ENCODE measurements at places on chromosomes 11 and 22.

DNA sequence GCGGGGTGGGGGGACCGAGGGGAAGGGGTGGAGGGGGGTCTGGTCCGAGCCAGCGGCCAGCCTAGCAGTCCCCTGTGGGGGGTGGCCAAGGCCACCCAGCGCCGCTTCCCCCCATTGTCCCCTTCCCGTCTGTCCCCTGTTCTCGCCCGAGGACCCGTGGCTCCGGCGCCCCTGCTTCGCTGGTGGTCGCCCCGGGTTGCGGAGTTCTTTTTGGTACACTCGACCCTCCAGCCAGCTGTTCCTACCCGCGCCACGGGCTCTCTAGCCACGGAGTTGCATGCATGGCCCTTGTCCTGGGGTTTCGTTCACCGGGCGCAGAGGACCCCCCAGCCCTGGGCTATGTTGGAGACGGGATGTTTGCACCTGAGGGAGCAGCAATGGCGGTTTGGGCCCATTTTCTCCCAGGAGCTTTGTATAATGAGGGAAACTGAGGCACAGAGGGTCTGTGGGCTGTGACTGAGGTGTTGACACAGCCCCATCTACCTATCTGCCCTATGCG is 489 bp downstream of the RNF214 start:
- DNase-seq: no peak

DNA sequence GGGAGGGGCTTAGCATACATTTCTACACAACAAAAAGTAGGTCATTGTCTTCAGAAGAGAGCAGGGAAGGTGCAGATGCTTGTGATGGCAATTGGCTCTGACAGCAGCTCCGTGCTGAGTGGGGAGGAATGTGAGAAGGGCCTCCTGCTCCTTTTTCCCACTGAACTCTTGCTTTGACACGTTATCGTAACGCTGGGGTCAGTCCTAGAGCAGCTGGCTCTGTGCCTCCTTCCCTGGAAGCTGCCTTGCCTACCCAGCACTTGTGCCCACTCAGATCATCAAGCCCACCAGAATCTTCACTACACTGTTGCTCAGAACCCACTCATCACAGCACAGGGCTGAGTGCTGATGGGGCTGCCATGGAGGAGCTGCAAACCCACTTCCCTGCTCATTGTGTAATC is 14.9 kb upstream of the NAV2 start:
- DNase-seq: no peak

- DNase-seq: no peak
Measured at GRCh38 chr22:24687322-24687721, 84.3 kb downstream of the GGT1 start.

- no peak for DNase-seq
Measured at GRCh38 chr11:16786131-16786530, 47.7 kb downstream of the C11orf58 start.

DNA sequence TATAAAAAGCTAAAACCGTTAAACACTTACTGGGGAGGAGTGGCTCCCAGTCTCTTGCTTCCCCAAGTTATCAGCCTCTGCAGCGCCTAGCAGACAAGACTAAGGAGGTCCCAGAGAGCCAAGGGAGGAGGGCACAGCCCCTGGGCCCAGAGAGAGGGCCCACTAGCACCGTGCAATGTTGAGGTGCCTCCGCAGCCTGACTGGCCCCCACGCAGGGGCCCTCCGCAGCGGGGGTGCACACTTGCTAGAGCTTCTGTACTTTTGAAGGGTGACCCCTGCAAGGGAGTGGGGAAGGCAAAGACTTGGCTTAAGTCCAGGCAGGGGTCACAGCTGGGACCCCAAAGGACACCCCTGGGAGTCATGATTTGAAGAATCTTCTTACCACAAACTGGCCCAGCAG is 98.0 kb downstream of the ADAMTS15 start:
- no peak for DNase-seq

- no peak for DNase-seq
Measured at GRCh38 chr11:111427471-111427912, 48.4 kb upstream of the POU2AF1 start.

DNA sequence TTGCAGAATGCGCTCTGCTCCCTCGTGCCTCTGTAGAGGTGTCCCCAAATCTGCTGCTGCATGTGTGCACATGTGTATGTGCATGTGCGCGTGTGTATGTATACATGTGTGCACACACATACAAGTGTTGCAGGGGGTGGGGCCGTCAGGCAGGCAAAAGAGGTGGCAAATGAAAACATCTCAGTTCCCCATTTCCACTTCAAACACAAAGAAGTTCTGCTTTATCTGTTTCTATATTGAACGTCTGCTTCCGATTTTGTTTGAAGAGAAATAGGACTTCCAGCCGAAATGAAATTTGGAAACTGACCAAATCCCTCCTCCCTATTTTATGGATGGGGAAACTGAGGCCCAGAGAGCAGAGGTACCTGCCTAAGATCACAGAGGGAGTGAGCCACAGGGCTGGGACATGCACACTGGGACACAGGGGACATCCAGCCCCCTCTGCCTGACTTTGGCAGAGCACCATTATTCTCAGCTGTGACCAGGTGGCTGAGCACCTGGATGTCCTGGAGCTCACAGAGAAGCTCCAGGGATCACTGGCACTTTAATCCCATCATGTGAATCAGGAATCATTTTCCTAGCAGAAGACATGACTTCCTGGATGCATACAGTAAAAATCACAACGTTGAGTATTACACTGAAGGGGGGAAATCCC is 41.2 kb upstream of the ALX4 start:
- no peak for DNase-seq

DNA sequence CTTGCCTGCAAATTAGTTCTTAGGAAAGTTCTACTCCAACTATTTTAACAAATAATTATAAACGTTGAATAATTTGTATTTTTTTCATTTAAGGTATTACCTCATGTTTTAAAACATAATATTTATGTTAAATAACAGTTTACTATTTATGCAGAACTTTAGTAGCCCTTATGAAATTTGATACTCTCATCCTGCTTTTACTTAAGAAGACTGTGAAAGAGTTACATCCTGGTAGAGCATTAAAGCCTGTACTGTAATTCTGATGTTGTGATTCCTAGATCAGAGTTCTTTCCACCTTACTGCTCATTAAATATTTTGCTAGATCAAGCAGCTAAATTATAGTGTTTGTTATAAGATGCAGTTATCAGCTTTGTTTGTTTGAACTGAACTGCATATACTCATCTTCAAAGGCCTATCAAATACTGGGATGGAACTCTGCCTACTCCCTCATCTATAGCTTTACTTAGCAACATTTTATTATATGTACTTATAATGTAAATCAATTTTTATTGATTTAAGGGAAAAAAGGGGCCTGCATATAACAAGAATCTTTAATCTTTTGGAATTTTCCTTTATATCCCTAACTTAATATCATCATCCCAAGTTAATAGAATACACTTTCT is 304.2 kb downstream of the DYNC2H1 start:
- no peak for DNase-seq

DNA sequence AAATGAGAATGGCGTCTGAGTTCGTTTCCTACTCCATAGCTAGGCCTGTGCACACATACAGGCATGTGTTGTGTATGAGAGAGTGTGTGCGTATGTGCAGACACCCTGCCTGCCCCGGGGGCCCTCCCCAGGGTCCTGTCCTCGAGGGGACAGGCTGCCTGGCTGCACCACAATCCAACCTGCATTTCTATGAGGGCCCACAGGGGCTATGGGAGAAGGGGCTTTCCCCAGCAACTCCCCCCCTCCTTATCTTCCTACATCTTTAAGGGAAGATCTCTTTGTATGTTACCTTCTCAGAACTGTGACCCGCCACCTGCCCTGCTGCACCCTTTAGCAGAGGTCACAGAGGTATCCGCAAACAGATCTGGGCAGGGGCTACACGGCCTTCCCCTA is 14.9 kb downstream of the ADORA2A start:
- DNase-seq: no peak

- DNase-seq: no peak
Measured at GRCh38 chr22:38950527-38951295, 6.7 kb upstream of the APOBEC3A start.

Data from activated naive CD4-positive, alpha-beta T cell treated with anti-CD3 and anti-CD28 coated beads, Interleukin-2, amount 50 U/mL, for 16 hours (primary cell).